EH (cell line): ENCODE measurements at places on chromosomes 1 and 21.
A peak's percentile ranks its signal among the peaks of the same experiment; 100 is the strongest.

- peak; percentile 37 for DNase-seq
These were observed 249.9 kb downstream of the FMN2 start for GRCh38 chr1:240341365-240342250.

- no peak for DNase-seq
These were observed 6.0 kb upstream of the NLRP3 start for GRCh38 chr1:247409869-247410544.

DNA sequence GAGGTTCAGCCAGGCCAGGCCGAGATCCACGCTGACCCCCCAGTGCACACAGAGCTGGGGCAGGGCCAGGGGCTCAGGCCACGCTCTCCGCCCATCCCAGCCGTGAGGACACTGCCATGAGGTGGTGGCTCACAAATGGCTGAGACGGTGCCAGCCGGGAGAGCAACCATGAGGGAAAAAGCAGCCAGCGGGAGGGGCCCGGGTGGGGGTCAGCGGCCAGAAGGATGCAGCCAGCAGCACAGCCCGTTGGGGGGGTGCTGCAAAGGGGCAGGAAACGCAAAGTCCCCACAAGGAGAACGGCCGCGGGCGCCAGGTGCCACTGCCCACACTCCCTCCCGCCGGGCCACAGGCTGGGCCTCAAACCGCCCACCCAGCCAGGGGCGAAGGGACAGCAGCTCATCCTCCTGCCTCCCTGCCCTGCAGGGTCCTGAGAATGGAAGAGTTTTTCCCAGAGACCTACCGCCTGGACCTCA, 8.3 kb downstream of the TTLL10 start:
- no peak for DNase-seq

DNA sequence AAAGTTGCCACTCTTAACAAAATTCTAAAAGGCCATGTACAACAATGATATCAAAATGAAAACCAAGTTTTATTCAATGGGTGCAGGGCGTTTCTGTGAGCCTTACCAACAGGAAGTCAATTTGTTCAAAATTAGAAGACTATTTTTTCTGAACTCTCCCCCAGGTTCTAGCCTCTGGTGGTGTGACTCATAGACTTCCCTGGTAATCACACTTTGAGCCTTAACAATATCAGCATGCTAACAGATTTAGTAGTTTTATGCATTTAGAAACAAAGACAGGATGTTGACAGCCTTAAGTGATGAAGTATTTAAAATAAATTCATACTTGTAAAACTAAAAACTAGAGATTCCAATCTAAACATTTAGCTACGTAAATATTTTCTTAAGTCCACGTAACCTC, 88.4 kb downstream of the LRRC8C start:
- peak; percentile 75 for DNase-seq

DNA sequence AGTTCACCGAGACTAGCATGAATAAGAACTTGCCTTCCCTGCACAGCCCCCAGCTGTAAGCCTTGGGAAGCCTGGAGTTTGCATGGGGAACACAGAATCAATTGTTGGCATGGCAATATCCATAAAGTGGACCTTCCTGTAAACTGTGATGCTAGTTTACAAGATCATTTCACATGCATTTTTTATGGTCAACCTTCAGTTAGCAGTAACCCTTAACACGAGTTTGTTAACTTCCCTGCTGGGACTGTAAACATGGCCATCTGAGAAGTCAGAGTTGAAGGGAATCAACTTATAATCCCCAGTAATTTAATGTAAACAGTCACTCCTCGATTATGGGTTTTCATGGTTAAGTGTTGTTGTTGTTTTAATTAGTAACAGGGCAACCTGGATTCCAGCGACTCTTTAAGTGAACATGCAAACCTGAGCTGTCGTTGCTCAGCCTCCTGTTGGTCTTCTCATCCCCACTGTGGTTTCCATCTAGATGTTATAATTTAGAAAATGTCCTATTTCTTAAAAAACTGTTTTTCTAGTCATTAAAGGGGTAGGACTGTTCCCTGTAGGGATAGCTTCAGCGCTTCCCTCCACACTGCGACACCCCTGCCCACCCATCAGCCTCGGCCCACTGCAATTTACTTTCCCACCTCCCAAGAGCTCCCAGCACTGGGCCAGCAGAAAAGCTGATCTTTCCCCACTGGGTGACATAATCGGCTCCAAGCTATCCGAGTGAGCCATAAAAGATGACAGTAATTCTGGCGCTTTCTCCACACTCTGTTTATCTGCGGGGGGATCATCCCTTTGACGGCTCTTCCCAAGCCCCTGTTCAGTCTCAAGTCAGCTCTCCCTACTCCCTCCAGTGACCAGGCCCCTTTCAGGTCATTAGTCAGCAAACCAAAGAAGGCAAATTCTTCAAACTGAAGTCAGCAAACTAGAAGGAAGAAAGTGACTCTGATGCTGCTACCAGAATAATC, 107.6 kb upstream of the IPO9 start:
- DNase-seq: peak; percentile 91

DNA sequence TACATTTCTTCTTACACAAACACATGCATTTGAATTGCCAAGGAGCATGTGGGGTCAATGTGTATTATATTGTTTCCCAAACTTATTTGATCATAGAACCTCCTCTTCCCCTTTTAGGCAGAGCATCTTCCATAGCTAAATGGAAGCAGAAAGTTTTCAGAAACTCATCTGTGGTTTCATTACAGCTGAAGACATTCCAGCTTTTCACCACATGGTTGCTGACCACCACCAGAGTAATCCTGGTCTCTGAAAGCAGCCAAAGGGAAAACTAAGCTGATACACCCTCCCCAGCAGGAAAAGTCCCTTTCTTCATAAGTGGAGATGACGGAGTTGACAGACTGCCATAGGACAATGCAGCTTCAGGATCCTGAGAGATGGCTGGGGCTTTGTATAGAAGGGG, 30.2 kb upstream of the OTUD3 start:
- DNase-seq: no peak

DNA sequence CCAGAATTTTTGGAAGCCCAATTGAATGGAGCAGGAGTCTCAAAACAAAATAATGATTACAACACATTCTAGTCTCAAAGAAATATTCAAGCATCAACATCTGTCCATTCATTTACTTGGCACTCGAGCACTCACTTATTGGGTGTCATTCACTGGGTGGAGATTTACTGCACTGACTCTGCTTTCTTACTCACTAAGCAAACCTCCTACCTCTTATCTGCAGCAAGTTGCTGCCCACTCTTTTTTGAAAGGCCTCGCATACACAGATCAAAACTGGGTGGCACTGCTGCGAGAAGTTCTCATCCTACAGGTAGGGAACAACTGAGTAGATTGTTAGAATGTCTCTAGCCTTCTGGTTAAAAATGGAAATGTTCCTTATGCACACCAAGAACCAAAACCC, 18.0 kb downstream of the RHBDL2 start:
- no peak for DNase-seq

GRCh38 chr1:73862355-73862754, 335.6 kb downstream of the LRRIQ3 start:
- no peak for DNase-seq

DNA sequence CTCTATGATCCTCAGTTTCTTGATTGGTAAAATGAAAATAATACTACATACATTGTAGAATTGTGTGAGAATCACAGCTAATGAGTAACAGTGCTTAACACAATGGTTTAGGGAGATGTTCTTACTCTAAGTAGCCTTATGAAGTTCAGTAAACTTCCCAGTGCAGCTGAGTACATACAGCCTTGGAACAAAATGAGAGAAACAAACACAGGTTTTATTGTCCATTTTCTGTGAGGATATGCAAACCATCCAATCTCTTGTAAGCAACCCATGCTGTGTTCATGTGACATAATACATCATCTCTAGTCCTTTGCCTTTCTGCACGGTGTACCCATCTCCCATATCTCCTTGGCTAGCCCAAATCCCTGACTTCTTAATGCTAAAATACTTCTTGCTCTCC, 14.7 kb upstream of the STRIP1 start:
- DNase-seq: no peak

- no peak for DNase-seq
These were observed 367.4 kb upstream of the SNX7 start for GRCh38 chr1:98294127-98294526.

- DNase-seq: no peak
These were observed 51.1 kb downstream of the KCNH1 start for GRCh38 chr1:211082824-211083223.

- peak; percentile 61 for DNase-seq
These were observed 1.5 kb downstream of the PHGDH start for GRCh38 chr1:119713039-119713748.

- DNase-seq: no peak
These were observed 183.2 kb downstream of the TRABD2B start for GRCh38 chr1:47813970-47814369.

GRCh38 chr1:42085596-42085995, 67.6 kb upstream of the GUCA2B start:
- peak; percentile 18 for DNase-seq

GRCh38 chr21:45542667-45543370, 579 bp upstream of the SLC19A1 start:
- DNase-seq: no peak

DNA sequence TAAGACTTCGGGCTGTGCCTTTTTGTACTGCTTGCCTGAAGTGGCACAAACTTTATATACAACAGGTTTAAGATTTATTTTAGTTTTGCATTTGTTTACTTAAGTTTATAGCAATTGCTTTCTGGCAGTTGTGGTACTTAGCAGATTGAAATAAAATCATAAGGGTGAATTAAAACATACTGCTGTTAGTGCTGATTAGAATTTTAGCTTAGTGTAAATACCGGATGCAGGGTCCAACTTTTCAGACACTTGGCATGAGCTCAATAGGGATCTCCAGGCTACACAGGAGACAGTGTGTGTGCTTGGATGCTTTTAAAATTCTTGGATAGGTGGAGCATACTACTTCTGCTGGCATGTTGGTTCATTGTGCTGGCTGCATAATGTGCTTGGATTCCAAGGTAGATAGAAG, 159.6 kb downstream of the NFIA start:
- DNase-seq: no peak

DNA sequence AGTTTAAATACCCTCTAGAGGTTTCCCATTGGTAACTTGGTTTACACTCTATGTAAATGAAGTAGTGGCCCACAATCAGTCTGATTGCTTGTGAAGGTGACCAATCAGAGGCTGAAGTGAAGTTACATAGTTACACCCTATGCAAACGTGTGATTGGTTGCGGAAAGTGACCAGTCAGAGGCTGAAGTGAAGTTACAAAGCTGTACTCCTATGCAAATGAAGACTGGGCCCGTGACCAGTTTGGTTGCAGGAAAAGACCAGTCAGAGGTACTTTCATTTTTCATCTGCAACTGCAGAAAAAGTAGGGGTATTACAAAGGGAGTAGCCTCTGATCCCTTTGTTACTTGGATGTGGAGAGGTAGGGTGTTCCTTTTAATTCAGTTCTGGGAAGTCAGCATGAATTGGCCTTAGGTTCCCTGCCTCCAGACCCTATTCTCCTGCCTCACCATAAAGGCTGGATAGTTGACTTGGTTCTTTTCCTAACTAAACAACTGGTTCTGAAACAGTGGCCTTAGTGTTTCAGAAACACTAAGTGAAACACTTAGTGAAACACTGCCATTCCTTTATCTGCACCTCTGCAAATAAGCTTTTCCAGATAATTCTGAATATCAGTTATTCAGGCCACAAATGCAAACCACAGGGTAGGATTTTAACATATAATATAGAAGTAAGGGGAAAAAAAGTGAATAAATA, 39.3 kb downstream of the MAGI3 start:
- peak; percentile 10 for DNase-seq

DNA sequence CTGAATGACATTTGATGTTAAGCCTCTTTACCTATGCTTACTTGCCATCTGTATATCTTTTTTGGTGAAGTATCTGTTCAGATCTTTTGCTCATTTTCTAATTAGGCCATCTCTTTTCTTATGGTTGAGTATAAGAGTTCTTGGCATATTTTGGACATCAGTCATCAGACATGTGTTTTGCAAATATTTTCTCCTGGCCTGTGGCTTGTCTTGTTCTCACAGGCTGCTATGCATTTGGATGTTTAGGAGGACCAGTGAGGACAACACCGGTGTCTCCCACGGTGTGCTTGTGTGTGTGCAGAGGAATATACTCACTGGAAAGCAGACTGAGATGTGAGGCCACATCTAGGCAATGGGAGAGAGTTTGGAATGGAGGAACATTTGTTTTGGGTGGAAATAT, 87.1 kb upstream of the LYST start:
- peak; percentile 97 for DNase-seq

- peak; percentile 62 for DNase-seq
These were observed 8.7 kb downstream of the UBE2G2 start for GRCh38 chr21:44792702-44793591.

GRCh38 chr1:240492832-240493440, 119.0 kb downstream of the GREM2 start:
- DNase-seq: no peak

- DNase-seq: peak; percentile 69
These were observed 15.7 kb upstream of the PDXK start for GRCh38 chr21:43703035-43703880.

DNA sequence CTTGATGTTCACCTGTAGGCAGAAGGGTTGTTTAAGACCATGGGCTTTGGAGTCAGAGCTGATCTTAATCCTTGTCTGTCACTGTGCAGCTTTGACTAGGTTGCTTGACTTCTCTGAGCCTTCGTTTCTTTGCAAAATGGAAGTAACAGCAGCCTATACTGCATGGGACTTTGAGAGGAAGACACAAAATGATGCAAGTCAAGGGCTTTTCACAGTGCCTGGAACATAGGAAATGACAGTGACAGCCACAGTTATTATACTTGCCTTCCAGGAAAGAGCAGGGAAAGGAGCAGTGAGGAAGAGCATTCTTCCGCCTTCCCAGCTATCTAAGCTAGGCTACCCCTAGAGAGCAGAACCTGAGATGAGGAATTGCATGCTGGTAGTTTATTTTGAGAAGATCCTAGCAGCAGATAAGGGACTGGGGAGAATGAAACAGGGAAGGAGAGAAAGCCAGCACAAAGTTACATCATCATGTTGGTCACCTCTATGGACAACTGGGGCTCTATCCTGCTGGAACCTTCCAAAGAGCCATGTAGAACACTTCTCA, 3.1 kb downstream of the CSF3R start:
- DNase-seq: peak; percentile 54

- no peak for DNase-seq
These were observed 401.1 kb upstream of the CHRM3 start for GRCh38 chr1:238985312-238985711.

- DNase-seq: peak; percentile 39
These were observed 6.9 kb upstream of the ANGPTL3 start for GRCh38 chr1:62590255-62590969.

- DNase-seq: peak; percentile 32
These were observed 284.7 kb downstream of the CAMTA1 start for GRCh38 chr1:7069931-7070330.

DNA sequence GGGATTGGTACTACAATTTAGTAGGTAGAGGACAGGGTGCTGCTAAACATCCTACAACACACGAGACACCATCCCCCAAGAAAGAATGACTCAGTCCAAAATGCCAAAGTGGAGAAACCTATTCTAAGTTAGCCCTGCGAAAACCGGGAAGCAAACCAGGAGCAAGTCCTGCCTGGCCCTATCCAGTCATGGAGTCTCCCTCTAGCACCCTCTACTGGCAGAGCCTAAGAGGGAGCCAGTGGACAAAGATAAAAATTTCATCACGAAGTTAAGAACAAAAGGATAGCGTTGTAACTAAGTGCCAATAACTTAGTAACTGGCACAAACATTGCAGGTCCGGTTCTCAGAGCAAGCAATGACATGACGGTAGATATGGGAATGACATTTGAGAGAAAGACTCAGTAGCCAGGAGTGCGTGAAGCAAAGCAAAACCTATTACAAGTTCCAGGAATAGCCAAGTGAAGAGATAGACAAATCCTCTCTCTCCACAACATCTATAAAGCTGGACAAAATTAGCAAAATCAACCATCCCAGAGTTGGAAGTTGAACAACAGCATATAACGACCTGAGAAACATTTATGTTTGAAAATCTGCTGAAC, 383.5 kb downstream of the OMA1 start:
- DNase-seq: peak; percentile 71
